Stimulated activated CD4-positive, alpha-beta T cell treated with anti-CD3 and anti-CD28 coated beads, Interleukin-1b, Interleukin-23, amount 100 ng/mL, for 1 hour (primary cell): ENCODE measurements at places on chromosomes 1 and 21.

- peak; percentile 52 for DNase-seq
These were observed 59.8 kb upstream of the ACOT11 start for GRCh38 chr1:54488065-54488750.

- no peak for DNase-seq
These were observed 18.8 kb downstream of the SZRD1 start for GRCh38 chr1:16385659-16386453.

- DNase-seq = no peak
These were observed 42.2 kb upstream of the TRABD2B start for GRCh38 chr1:48039088-48040054.

GRCh38 chr1:205961405-205961804 is 18.1 kb upstream of the SLC26A9 start:
- DNase-seq = no peak

DNA sequence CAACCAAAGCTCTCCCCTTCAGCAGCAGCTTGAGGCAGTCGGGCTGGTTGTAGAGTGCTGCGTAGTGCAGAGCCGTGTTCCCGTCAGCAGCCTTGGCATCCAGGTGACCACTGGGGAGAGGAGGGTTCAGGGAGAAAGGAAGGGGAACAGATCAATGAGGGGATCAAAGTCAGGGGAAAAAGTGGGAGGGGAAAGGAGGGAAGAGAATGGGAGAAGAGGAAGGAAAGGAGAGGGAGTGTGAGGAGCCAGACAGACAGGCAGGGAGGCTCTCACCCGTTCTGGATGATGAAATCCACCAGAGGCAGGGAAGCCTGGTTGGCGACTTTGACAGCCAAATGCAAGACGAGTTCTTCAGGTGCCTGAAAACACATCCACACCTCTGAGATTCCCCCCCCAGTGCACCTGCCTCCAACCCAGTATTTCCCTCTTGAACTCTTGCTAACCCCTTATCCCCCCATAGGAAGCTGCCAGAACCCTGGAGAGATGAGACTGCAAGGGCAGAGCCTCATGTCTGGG is 9.8 kb upstream of the TCEA3 start:
- no peak for DNase-seq

DNA sequence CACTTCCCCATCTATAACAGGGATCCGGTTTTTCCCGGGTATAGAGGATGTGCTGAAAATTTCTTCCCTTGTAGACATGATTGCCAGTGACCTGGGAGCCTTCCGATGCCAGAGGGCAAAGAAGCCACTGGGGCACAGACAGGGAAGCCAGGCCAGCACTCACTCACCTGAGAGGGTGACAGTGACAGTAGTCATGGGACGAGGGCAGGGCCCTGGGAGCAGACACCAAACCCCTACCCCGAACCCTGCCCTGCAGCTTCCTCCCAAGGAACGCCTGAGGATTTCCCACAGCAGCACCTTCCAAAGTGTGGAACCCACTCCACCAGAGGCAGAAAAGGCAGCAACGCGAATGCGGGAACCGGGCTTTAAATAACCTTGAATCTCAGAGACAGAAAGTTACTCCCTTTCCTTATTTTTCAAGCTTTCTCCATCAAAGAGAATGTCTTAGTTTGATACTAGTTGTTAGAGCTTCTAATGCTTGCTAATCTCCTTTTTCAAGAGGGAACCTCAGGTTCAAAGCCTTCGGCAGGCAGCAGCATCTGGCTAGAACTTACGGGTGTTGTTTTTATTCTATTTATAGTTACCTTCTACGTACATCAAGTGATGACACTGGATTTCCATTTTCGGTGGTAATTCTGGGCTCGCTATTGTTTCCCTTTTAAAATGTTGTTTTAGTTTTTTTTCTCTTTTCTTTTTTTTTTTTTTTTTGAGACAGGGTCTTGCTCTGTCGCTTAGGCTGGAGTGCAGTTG is 2.8 kb downstream of the DDOST start:
- no peak for DNase-seq

- no peak for DNase-seq
These were observed 8.9 kb downstream of the CAMTA1 start for GRCh38 chr1:6794164-6794563.

DNA sequence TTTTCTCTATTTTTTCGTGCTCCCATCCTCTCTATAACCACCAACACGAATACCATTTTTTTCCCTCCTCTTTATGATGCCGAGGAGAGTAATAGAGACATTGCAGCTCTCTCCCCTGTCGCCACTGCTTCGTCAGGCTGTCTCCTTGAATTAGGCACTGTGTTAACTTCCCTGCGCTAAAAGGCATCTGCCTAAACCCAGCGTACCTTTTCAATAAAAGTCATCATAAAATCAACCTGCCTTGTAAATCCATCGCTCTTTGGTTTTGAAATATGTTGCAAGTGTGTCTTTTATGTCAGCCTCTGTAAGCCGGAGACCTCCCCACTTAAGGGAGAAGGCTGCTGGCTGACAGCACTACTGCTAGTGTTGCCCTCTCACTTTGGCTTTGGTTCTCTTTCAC is 8.7 kb downstream of the RNF220 start:
- no peak for DNase-seq

- no peak for DNase-seq
These were observed 103.6 kb upstream of the SNX7 start for GRCh38 chr1:98557895-98558294.

GRCh38 chr1:36573445-36573844 is 90.7 kb upstream of the CSF3R start:
- DNase-seq = no peak

DNA sequence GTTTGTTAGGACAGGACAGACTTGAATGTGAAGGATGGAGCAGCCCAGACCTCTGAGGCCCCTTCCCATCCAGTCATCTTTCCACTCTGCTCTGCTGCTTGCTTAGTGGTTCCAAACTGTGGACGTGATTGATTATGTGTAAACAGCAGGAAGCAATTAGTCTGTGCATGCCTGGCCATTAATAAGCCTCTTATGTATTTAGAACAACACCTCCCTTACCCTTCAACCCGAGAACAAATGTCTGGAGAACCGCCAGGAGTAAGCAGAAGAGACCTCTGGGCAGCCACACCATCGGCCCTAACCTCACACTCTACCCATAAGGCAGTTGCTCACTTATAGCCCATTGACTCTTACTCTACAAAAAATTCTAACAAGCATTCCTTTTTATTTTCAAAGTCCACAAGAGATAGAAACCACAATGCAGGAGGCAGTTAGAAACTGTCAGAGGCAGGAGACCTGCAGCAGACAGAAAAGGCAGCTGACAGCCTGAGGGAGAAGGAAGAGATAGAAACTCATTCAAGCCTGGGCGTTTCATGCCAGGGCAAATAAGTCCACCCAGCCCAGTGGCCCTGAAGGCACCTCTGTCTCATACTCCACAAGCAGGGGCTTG is 5.8 kb upstream of the EPHA8 start:
- DNase-seq = no peak

DNA sequence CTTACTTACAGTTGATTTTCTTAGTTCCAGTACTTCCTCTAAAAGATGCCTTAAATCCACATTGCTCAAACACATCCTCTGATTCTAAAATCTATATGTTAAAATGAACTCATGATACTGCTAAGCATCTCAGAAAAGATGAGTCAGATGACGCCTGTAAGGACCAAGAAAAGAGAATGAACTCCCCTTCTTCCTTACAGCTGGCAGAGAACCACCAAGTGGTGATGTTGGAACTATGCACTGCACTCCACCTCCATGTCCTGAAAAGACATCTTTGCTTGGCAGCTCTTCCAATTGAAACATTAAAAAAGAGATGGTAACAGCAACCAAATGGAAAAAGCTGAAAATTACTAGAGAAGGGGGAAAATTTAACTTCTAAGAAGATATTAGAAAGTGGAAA is 648.8 kb downstream of the PTPRC start:
- DNase-seq = no peak

- no peak for DNase-seq
These were observed 78.2 kb downstream of the NFIA start for GRCh38 chr1:61160526-61160925.

DNA sequence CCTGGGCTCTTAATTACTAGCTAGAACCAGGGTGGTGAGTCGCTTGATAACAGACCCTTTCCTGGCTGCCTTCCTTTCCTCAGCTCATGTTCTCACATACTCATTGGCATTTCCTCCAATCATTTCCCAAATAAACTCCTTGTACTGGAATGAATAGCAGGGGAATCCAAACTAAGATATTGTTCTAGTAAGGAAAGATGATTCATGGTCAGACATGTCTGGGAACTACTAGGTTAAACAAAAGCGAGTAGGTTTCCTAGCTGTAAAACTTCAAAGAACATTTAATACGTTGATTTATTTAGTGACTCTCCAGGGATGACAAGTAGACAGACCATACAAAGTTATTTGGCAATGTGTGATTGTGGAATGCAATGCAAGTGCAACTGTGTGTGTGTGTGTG is 121.2 kb upstream of the KCNJ6 start:
- DNase-seq = no peak

DNA sequence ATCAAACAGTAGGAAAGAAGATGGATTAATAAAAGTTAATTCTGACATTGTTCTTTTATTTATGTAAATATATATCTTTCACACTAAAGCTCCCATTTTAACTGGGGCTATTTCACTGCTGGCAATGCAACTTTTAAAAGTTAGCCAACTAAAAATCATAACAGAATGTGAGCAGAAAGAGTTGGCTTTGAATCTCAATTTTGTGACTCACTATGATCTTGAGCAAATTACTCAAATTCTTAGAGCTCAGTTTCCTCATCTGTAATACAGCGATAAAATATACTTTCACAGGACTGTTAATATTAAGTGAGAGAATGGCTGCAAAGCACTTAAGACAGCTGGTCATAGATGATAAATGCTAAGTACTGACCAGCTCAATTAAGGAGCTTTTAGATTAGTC is 10.8 kb downstream of the EFCAB14 start:
- no peak for DNase-seq

DNA sequence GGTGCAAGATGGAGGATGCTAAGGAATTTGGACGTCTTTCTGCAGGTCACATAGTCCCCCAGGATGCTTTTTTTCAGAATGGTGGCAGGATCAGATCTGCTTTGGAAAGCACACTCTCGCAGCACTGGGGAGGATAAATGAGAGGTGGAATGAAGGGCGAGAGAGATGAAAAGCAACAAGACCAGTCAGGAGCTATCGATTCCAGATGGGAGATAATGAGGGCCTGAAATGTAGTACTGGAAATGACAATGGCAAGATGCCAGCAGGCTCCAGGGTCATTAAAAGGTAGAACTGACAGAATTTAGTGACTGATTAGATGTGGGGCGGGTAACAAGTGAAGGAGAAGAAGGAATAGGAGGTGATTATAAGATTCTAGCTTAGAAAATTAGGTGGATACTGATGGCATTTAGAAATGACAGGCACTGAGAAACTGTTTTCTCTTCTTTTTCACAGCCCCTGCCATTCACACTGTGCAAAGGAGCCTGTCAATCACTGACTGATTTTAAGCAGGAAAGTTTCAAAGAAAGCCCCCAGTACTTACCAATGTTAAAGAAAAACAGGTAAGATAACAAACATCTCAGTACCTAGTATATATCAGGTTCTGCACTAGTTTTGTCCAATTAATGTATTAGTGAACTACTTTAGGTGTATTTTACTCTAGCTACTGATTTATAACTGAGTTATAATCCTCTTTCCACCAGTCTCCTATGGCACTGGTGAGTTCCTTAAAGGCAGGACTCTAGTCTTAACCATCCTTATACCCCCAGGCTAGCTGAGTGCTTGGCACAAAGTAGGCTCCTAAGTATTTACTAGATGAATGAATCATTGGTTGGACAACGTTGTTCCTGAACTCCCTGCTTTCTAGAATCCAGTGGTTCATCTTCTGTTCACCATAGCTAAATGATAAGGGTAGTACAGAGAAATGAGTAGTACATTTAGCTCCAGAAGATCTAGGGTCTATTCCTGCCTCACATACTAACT is 9.2 kb downstream of the PIGM start:
- no peak for DNase-seq

DNA sequence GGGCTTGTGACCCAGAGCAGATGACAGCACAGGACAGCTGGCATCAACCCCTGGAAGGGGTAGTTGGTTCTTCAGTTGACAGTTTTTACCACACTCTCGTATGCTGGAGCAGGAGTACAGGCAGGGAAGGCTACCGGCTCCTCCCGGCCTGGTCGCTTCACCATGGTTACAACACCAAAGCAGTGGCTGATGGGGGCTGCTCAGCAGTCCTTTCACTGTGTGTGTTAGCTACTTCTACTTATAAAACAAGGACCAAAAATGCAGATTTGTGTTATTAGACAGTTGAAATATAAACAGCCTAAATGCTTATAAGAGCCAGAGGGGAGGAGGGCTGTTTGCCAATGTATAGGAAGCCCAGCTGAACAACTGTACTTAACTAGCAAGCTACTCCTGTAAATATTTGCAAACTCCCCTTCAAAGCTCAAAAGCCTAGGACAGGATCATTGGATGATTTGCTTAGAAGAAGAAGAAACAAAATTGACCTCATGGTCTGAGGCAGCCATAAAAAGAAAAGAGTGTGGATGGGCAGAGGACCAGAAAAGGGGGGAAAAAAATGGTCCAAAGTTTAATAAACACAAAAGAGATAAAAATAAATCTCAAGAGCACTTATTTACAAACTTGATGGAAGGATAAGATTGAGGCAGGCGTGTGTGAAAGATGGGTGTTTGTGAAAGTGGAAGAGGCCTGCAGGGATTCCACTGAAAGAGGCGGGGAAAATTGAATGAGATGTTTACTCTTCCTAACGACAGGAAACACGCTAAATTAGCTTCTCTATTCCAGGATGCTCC is 57.1 kb downstream of the TGFB2 start:
- no peak for DNase-seq

DNA sequence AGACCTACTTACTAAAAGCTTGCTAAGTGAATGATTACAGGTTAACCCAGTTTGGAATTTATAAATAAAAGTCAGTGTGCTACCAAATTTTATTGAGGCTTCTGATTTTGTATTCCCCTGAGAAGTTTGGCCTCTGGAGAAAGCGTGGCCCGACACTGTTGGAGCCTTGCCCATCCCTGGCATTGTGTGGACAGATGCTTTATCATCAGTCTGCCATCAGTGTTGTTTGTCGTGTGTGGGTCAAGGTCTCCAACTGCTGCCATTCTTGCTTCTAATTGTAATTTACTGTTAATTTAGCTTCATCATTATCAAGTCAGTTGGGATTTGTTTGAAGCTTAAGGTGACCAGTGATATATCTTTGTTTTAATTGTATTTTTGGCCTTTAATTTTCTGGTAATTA is 62.0 kb upstream of the LPGAT1 start:
- no peak for DNase-seq

DNA sequence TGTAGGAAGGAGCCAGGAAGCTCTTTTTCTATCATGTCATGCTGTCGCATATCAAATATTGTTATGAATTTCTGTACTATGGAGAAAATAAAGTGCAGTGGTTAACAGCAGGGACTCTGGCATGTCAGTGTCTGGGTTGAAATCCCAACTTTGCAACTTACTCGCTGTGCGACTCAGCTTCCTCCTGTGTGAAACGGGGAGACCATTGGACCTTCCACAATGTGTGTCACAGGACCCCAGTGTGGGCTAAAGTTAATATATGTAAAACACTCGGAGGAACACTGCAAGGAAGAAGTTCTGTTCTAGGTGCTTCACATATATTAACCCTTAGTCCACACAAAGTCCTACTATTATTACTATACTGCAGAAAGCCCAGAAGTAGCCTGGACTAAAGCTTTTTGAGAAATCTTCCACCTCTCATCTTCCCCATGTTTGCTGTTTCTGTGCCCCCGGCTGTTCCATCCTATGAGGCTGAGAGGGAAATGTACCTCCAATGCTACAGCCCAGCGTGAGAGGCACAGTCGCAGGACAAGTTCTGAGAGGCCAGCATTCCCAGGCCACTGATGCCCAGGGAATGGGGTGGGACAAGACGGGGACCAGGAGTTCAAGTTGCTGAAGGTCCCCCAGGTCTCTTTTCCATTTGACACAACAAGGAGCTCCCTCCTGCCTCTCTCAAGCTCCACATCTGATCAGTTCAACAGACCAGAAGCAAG is 1.9 kb downstream of the CHIT1 start:
- no peak for DNase-seq
